LoVo (cell line): ENCODE measurements at places on chromosomes 3 and 15.
A peak's percentile ranks its signal among the peaks of the same experiment; 100 is the strongest.

- no peak for DNase-seq
Measured at GRCh38 chr3:42983927-42984326, 4.8 kb downstream of the GASK1A start.

- no peak for DNase-seq
Measured at GRCh38 chr15:45486317-45486716, 36.2 kb downstream of the SLC30A4 start.

- DNase-seq = no peak
Measured at GRCh38 chr3:74426571-74426970, 187.9 kb downstream of the CNTN3 start.

- DNase-seq = peak; percentile 85
Measured at GRCh38 chr3:16101295-16102186, 72.9 kb upstream of the GALNT15 start.

- DNase-seq = no peak
Measured at GRCh38 chr3:27387625-27388024, 18.4 kb upstream of the NEK10 start.

DNA sequence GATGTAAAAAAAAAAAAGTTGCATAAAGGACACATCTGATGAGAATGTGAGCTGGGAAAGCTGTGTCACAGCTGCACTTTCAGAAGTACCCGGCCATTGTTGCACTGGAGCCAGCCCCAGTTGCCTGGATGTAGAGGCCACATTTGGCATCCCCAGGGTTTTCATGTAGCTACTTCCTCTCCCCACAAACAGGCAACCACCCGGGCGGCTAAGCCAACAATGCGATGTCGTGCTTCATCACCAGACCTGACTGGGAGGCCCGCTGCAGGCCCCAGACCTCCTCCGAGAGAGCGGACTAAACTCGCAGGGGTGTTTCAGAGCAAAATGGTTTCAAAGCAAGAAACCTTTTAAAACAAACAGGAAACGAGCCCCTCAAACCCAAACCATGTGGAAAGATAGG, 142.3 kb downstream of the TMCO5A start:
- no peak for DNase-seq

DNA sequence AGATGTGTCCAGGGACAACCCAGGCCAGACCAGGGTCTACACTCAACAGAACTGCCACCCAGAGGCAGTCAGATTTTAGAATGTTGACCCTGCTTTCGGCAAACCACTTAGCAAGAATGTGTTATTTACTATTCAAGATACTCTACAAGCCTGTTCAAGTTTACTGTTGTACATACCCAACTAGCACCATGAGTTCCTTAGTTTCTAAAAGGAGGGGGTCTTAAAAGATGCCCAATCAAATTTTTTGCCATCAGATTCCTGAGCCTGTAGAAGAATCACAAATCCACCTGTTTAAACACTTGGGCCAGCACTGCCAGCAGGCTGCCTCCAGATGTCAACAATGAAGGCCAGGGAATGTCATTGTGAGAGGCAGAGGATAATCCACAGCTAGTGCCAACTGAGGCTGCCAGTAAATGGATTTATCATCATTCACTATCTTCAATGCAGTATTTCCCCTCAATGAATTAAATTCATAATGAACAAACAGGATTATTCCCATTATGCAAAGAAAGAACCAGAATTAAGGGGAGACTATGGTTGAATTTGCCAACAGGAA, 43.5 kb upstream of the SNRPA1 start:
- no peak for DNase-seq

- no peak for DNase-seq
Measured at GRCh38 chr3:86954226-86954625, 36.7 kb downstream of the VGLL3 start.

DNA sequence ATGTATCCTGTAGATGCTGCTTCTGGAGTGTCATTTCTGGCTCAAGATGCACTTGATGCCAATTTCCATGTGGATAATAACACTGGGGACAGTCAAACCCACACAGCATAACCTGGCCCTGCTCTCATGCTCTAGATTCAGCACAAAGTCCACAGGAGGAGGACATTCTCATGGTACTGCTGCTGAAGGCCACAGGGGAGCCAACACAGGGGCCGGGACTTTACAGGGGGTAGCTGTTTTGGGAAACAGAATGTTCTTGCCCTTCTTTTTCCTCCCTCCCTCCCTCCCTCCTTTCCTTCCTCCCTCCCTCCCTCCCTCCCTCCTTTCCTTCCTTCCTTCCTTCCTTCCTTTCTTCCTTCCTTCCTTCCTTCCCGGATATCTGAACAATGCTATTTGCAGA, 477.4 kb downstream of the PDCD6IP start:
- no peak for DNase-seq

DNA sequence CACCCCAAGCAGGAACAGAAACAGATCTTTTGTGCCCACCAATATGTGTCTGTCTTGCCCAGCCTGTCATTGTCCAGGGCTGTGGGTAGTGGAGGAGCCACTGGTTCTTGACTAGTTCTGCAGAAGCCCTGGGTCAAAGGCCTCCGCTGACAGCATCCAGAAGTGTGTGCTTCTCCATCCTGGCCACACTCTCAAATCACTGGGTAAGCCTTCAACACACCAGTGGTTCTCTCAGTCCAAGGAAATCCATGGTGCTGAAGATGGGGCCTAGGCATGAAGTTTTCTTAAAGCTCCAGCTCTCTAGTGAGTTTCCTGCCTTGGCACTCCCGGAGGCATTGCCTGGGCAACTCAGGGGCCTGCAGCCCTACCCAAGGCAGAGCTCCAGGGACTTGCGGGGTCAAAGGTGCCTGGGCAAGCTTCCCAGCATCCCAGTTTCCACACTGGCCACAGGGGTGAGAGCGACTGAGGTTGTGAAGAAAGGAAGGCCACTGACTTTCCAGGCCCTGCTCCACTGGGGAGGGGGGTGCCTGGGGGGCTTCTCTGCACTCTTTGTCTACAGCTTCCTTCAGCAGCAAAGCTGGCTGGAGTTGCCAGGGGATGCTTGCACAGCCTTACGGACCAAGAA, 37.9 kb upstream of the RPL32 start:
- no peak for DNase-seq

- DNase-seq = no peak
Measured at GRCh38 chr3:187230011-187230410, 32.7 kb downstream of the RTP1 start.

GRCh38 chr15:82670699-82671098, 23.5 kb upstream of the CPEB1 start:
- DNase-seq = no peak

- DNase-seq = no peak
Measured at GRCh38 chr15:36059596-36059995, 513.6 kb upstream of the DPH6 start.

GRCh38 chr3:132804498-132804897, 82.3 kb upstream of the NPHP3 start:
- DNase-seq = no peak

DNA sequence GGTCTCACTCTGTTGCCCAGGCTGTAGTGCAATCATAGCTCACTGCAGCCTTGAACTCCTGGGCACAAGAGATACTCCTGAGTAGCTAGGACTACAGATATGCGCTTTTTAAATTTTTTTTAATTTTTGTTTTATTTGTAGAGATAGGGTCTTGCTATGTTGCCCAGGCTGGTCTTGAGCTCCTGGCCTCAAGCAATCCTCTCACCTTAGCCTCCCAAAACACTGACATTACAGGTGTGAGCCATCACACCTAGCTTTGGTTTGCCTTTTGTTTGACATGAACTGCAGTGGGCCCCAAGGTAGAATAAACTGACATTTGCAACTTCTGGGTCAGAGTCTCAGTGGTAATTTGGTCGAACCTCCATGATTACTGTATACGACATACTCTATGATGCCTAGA, 7.9 kb upstream of the GLB1 start:
- DNase-seq = no peak

DNA sequence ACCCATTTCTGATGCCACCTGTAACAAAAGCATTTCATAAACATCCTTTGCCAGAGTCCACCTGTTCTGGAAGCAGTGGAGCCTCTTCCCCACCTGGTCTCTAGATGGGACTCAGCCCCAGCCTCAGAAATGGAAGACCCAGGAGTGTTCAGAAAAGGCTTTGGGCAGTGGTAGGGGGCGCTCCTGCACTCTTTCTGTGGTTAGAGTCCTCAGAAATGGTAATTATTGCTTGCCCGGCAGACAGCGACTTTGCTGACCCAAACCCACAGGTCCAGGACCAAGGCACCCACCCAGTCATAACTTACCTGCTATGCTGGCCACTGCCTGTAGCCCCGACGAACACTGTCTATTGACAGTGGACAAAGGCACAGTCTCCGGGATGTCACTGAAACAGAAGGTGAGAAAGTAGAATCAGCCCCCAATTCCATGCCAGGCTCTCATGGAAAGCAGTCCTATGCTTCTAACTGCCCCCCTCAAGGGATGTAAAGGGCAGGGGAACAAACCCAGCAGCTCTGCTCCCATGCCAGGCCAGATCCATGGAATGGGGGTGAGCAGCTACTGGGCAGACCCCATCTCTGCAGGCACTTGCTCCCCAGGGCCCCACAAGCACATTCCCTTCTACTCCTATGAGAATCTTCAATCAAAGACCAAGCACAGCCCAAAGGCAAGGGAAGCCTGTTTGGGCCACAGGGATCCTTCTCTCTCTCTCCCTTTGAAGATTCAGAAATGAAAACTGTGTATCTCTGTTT, 5.1 kb downstream of the ACAA1 start:
- no peak for DNase-seq

- no peak for DNase-seq
Measured at GRCh38 chr3:111915905-111916304, 56.8 kb downstream of the PHLDB2 start.

GRCh38 chr15:52652286-52652685, 26.9 kb downstream of the ATOSA start:
- DNase-seq = no peak

DNA sequence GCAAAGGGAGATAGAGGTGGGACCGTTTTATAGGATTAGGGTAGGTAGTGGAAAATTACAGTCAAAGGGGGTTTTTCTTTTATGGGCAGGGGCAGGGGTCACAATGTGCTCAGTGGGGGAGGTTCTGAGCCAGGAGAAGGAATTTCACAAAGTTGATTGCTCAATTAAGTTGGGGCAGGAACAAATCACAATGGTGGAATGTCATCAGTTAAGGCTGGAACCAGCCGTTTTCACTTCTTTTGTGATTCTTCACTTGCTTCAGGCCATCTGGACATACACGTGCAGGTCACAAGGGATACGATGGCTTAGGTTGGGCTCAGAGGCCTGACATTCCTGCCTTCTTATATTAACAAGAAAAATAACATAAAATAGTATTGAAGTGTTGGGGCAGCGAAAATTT, 453.8 kb downstream of the VGLL3 start:
- DNase-seq = no peak

- no peak for DNase-seq
Measured at GRCh38 chr15:57780471-57780870, 74.0 kb downstream of the POLR2M start.

DNA sequence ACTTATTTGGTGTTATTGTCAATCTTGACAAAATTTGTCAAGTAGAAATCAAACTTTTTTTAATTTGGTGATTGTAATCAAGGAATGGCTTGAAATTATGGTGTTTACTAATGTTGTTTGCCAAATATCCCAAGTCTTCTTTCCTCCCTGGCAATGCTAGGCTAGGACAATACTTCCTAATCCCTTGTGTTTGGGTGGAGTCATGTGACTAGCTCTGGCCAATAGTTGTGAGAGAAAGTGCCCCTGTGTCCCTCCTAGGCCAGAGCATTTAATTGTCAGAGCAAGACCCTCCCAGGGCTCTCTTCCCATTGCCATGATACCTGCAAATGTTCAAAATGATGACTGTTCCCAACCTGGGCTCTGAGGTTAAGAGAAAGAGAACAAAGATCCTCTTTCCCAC, 132.7 kb downstream of the ANXA2 start:
- no peak for DNase-seq

DNA sequence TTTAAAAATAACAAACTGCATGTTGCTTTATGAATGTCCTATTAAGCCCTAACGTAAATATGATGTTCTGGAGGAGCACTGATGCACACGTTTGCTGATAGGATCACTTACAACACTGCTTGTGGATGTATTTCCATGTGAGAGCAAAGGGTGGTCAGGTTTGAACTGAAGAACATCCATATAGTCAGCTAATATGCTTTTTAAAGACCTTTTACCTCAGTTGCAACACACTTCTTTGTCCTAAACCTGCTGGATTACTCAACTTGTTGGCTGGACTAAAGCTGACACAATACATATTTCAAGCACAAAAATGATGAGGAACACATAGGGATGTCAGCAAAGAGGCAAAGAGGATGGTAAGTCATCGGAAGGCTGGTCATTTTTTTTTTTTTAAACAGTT, 186.6 kb downstream of the TIGIT start:
- DNase-seq = no peak

DNA sequence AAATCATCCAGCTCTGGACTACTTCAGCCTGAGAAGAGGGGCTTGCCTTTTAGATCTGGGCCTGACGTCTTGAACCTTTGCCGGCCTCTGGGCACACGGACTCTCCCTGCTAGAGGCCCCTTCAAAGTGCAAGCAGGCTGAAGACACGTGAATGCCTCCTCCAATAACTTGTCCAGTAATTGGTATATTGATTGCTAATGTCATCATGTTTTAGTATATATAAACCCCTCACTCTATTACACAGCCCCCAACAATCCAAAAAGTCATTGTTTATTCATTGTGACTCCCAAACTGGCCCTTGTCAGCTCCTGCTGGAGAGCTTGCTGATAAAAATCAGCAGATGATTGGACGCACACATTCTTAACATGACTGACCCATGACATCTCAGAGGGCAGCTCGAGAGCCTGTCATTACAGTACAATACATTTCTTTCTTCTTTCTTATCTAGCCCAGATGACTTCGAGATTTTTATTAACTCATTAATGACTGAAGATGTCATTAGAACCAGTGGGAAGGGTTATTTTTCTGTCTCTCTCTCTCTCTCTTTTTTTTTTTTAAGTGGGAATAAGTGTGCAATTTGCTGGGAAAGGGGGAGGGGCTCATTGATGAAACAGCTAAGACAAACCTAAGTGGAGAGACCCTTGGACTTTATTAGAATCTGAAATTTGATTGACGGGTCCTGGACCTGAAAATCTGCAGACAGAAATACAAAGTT, 65.5 kb upstream of the NR2F2 start:
- DNase-seq = peak; percentile 44

DNA sequence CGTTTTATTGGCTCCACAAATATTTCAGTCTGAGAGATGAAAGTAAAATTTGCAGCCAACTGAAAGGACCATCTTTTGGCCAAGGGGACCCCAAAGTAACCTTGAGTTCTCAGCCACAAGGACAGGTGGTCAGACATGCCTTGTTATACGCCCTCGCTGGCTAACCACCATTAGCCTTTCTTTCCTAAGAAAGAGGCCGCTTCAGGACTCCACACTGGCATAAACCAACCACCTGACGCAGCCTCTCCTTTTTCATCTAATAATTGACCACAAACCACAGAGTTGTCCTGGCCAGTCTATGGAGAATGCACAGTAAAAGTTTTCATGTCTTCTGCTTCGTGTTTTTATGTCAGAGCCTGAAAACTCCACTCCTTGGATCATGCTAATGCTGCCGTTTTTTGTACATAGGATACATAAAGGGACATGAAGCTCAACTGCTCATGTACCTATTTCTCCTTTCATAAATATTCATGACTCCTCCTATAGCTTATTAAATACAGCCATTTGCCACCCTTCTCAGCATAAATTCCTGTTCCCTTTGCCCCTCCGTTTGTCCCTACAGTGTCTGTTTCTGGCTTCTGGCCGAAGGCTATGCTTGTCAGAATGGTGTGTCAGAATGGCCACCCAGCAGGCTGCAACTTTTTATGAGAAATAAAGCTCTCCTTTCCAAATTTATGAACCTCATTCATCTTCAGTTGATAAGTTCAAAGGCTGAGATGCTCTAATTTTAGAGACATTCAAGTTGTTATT, 374.1 kb upstream of the RBMS3 start:
- DNase-seq = no peak
